ENCODE measurements at places on chromosomes 2 and 18.

DNA sequence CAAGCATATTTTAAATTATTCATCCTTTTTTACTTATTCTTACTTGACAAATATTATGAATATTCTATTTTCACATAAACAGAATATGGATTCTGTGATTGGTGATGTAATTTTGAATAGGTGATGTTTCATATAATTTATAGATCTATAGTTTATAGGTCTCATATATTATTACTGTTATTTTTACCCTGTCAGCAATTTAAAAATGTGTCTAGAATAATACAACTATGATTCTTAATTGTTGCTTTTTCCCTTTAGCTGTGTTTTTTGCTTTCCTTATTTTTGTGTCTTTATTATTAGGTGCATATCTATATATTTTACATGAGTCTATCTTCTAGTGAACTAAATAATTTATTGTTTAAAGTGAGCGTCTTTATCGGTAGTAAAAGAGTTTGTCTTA is 226.7 kb upstream of the FSIP2 start:
- no peak for DNase-seq

- DNase-seq: no peak
Measured at GRCh38 chr18:29328932-29329331, 1152.0 kb upstream of the CDH2 start.

GRCh38 chr2:150135223-150135883 is 352.1 kb downstream of the RND3 start:
- no peak for DNase-seq

- no peak for DNase-seq
Measured at GRCh38 chr2:102005989-102006885, 14.5 kb downstream of the IL1R2 start.

DNA sequence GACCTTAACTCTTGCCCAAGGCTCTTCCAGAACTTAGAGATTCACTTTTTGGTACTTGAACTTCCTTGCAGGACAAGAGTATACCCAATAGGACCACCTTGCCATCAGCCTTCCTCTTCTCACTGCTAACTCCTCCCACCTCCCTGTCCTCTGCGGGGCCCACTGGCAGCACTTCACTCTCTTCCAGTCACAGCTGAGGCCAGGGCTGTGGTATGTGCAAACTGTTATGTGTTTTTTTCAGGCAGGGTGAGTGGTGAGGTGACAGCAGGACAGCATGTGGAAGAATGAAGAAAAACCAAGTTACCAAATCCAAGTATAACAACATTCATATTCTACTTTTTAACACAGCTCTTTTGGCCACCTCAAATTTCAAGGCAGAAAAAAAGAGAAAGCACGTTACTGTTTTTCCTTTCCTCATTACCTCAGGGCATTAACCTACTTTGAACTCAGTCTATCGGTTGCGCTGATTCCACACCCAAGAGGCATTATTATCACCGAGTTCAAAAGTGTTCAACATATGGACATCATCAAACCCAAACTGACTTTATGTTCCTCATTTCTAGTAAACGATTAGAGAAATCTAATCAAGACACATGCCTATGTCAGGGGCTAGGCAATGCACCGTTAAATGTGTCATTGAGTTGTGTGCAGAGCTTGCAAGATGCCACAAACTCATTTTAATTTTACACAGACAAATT is 605.2 kb upstream of the SYT4 start:
- DNase-seq: no peak

- DNase-seq: no peak
Measured at GRCh38 chr2:71882949-71883472, 264.7 kb downstream of the CYP26B1 start.

- no peak for DNase-seq
Measured at GRCh38 chr2:106960683-106961161, 74.8 kb upstream of the ST6GAL2 start.

GRCh38 chr18:62329691-62330454 is 4.8 kb downstream of the TNFRSF11A start:
- no peak for DNase-seq

- DNase-seq: no peak
Measured at GRCh38 chr2:67037655-67038054, 359.5 kb upstream of the ETAA1 start.

GRCh38 chr2:172079838-172080640 is 5.3 kb upstream of the DLX1 start:
- no peak for DNase-seq

GRCh38 chr18:4831791-4832375 is 365.2 kb downstream of the AKAIN1 start:
- DNase-seq: no peak

GRCh38 chr2:221178139-221178538 is 394.0 kb downstream of the EPHA4 start:
- DNase-seq: no peak

GRCh38 chr18:54240629-54241107 is 16.2 kb upstream of the MBD2 start:
- no peak for DNase-seq

GRCh38 chr2:231513746-231514224 is 16.5 kb downstream of the NMUR1 start:
- DNase-seq: no peak

DNA sequence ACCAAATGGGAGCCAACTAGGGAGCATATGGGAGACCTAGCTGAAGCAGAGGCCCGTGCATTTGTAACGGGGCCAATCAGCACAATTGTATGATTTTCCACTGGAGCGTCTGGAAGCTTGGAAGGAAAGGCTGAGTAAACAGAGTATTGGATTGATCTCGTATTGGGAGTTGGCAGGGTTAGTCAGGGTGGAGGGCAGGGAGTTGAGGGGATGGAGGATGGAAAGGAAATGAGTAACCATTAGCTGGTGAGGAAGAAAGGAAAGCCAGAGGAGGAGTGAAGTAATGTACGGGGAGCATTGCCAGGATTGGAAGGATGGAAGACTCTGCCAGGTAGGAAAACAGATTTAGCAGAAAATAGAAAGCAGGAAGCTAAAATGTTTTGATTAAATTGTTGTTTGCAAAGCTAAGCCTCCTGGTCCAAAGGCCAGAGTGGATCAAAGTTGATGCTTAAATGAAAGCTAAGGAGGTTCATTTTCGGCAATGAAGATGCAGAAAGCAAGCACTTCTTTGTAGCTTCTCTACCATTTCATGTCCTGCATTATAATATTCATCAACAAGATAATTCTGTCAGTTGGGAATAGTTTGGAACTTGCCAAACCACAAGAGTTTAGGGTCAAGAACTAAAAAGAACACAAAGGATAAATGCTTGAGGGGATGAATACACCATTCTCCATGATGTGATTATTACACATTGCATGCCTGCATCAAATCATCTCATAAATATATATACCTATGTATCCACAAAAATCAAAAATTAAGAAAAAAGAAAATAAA is 75.6 kb upstream of the TTN start:
- DNase-seq: no peak

- DNase-seq: no peak
Measured at GRCh38 chr2:30225131-30225762, 6.1 kb upstream of the LBH start.

- DNase-seq: no peak
Measured at GRCh38 chr2:70442301-70443077, 111.1 kb downstream of the TGFA start.

- DNase-seq: no peak
Measured at GRCh38 chr2:147017951-147018645, 826.7 kb upstream of the ACVR2A start.

- DNase-seq: no peak
Measured at GRCh38 chr2:36477315-36477714, 120.7 kb downstream of the FEZ2 start.

DNA sequence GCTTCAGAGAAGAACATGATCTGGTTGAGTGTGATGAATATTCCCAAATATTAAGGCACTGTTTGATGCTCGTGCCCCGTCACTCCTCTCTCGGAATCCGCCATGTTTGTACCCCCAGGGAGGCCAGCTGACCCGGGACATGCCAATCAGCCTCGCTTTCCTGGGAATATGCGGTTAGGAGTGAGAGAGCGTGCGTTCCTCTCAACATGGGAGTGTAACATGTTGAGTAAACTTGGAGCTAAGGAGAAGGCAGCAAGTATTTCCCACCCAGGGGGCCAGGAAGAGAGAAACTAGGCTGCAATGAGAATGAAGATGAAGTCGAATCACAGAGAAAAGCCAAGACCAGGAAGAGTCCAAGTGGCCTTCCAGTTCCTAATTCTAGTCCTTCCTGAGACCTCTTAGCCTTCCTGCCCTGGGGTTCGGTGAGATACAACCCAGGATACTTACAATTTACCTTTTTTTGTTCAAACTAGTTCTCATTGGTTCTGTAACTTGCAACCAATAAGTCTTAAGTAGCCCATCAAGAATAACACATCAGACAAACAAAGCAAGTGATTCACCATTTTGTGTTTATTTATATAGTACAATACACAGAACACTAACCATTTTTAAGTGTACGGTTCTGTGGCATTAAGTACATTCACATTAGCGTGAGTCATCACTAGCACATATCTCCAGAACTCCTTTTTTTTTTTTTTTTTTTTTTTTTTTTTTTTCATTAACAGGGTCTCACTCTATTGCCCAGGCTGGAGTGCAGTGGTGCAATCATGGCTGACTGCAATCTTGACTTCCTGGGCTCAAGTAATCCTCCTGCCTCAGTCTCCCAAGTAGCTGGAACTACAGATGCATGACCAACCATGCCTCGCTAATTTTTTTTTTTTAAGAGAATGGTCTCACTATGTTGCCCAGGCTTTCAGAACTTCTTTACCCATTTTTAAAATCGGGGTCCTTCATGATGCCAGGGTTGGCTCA is 36.4 kb upstream of the SLC1A4 start:
- DNase-seq: no peak

DNA sequence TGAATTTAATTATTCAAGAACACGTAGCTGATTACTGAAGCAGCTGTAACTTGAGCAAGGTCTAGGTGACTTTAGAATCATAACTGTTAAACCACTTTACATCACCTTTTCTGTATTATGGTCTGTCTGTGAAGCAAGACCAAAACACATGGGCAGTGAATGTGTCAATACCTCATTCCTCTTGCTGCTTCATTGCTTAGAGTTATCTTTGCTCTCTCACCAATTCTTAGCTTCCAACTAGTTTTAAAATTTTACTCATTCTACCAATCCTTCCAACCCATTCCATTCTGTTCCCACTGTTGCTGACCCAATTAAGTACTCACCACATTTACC is 80.2 kb downstream of the MIB1 start:
- no peak for DNase-seq

GRCh38 chr18:58845928-58846724 is 18.6 kb upstream of the ZNF532 start:
- no peak for DNase-seq
